Lower lobe of right lung (tissue), 2 donors: ENCODE measurements at places on chromosomes 5 and 9. TPM values are rescaled to one million over a fixed set of nuclear protein-coding genes. Genes with fewer than 3 reads are reported as not detected.

GRCh38 chr9:97349400-97349799 lies 41.9 kb downstream of the CCDC180 start:
- no peak for DNase-seq

- no peak for DNase-seq
Observed at GRCh38 chr9:14780251-14780650, 57.7 kb upstream of the CER1 start.

DNA sequence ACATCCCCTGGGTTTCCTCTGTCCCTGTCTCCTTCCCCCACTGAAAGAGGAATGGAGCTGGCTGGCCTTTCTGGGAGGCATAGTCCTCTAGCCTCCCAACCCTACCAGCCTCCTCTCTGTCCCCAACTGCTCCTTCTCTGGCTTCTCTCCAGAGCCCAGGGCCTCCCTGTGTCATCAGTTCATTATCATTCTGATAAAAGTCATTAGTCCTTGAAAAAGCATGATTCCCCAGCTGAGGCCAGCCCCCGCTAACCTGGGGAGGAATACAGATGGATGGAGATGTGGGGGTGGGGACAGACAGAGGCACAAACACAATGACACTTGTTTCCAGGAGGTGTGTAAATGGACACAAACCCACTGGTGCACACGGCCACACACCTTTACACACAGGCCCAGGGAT lies 73.6 kb upstream of the HSPA9 start:
- no peak for DNase-seq

DNA sequence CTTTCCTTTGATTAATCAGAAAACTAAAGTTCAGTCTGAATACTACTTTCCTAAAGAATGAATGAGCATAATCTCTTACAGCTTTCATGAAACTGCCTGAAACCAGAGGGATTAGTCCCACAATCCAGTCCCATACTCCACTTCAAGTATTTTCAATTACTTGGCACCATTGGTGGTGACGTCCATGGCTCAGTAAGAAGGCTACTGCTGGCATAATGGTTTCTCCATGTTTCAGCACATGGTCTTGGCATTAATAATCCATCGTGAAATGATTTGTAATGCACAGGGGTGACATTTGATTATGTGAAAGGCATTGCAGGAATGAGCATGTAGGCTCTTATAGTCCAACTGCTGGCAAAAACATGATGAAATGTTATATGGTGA lies 23.4 kb downstream of the LIX1 start:
- no peak for DNase-seq

GRCh38 chr5:96576876-96577275 lies 85.3 kb upstream of the CAST start:
- no peak for DNase-seq

DNA sequence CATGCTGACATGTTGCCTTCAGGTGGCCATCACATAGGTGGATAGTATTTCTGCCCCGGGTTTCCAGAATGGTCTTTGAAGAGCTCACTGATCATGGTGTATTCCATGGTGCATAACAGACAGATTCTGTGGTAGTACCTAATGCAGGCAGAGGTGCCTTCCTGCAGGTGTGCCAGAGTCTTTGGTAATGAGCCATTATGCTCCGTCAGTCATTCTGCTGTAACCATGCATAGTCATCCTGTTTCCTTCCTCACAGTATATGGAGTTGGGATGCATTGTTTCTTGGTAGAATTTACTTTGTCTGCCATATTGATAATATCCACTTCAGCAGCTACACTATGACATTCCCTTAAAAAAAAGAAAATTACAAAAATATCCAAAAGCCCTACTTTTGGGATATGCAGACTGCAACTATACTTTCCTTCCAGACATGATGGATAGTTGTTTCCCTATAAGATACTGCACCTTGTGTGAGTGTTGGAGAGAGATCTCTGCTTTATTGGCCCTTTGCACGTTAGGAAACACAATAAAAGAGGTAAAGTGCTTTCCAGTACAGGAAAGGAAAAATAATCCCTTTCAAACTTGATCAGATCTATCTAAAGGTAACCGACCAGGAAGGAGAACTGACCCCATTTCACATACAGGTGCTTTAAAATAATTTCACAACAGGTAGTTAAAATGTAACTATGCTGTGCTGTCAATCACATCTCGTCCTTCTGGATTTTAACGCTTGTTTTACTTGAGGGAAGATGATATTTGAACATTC lies 537.5 kb upstream of the WWC1 start:
- DNase-seq, result no peak

The PCDHB15 gene
- 2.8 TPM for total RNA-seq

The CAVIN4 gene
- 1.7 TPM for total RNA-seq

The BAAT gene
- not detected for total RNA-seq

DNA sequence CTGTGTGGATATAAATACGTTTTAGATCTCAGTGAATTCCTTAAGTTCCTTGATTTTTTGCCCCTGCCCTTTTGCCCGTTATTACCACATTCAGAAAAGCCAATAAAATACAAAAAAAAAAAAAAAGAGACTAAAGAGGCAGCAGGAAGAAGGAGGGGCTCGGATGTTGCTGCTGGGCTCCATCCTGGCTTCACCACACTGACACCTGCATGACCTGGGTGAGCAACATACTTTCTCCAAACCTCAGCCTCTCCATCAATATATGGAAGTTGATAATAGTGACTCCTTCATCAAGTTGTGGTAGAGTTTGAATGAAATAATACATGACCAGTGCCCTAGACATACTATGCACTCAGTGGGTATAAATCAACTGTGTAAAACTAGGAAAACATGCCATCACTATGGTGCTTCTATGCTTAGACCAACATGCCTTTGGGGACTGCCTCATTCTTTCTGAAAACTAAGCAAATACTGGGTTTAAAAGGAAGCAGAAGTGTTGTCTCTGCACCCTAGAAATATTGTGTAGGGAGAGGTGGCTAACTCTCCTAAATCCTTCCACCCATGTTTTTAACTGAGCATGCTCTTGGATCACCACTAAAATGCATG lies 243.0 kb downstream of the PIK3R1 start:
- no peak for DNase-seq

GRCh38 chr9:106376689-106377088 lies 486.3 kb upstream of the ZNF462 start:
- no peak for DNase-seq

- DNase-seq, result no peak
Observed at GRCh38 chr5:87311405-87312279, 44.0 kb downstream of the RASA1 start.

- DNase-seq, result no peak
Observed at GRCh38 chr5:160665460-160665859, 186.6 kb downstream of the ATP10B start.

GRCh38 chr5:6714226-6715041 lies 1.2 kb downstream of the TENT4A start:
- peak; percentile 65 for DNase-seq

GRCh38 chr5:50836356-50836755 lies 169.9 kb downstream of the PARP8 start:
- DNase-seq, result no peak

- DNase-seq, result no peak
Observed at GRCh38 chr5:74122175-74122574, 496.2 kb downstream of the ARHGEF28 start.

- DNase-seq, result peak; percentile 40
Observed at GRCh38 chr5:87499478-87500410, 87.0 kb upstream of the CCNH start.

GRCh38 chr5:95864944-95865504 lies 42.5 kb upstream of the GLRX start:
- DNase-seq, result no peak

The IL13 gene
- not detected for total RNA-seq

DNA sequence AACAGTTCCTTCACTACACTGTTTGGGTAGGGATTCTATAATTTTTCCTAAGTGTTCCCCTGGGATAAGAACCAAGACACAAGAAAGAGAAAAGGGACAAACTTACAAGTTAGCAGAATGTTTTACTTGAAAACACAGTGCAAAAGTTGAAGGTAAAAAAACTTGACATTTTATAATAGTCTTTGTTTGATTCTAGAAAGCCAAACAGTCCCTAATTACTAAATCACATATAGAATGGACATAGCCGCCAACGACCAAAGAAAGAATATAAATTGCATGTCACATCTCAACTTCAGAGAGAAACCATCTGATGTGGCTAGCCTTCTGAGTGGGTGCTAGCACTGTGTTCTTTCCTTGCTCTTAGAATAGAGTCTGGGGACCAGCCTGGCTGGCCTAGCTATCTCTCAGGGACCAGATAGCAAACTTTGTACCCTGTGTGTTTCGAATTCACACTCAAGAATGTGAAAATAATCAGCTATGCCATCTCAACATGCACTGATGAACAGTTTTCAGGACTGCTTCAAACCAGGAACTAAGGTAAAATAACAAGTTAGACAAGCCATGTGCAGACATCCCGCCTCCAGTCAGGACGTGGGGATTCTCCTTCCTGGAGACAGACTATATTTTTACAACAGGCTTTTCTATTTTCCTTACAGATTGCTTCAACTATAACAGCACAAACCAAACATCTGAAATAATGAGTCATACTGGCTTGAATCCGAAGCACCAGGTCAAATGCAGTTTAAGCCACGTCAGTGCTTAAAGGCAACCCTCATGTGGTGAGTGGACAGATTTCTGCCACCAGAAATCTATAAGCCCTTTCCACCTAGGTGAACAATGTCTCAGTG lies 53.7 kb downstream of the LHFPL2 start:
- no peak for DNase-seq

GRCh38 chr5:168995024-168995423 lies 305.9 kb downstream of the SLIT3 start:
- DNase-seq, result no peak

- DNase-seq, result no peak
Observed at GRCh38 chr5:93674138-93674537, 67.3 kb downstream of the POU5F2 start.

DNA sequence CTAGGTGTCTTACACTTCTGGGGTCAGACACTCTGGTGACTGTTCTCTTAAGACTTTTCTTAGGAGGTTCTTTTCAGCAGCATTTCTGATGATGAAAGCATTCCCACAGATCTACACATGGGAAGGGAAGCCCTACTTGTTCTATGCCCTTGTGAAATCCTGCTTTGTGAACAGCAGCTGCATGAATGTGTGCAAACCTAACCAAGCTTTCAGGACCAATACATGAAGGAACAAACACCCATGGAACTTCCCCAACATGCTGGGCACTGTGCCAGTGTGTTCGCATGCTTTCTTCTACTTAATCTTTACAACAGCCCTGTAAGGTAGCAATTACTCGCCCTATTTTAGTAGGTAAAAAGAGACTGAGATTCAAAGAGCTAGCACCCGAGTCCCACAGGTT lies 439.9 kb upstream of the KLF4 start:
- DNase-seq, result peak; percentile 74

- DNase-seq, result no peak
Observed at GRCh38 chr5:143177263-143177983, 226.1 kb downstream of the NR3C1 start.

- no peak for DNase-seq
Observed at GRCh38 chr5:123209502-123210027, 120.5 kb downstream of the PRDM6 start.

GRCh38 chr9:21965401-21965951 lies 28.7 kb downstream of the CDKN2A start:
- no peak for DNase-seq

- no peak for DNase-seq
Observed at GRCh38 chr9:78236551-78236910, 656 bp downstream of the CEP78 start.

The ACTBL2 gene
- total RNA-seq, result not detected

DNA sequence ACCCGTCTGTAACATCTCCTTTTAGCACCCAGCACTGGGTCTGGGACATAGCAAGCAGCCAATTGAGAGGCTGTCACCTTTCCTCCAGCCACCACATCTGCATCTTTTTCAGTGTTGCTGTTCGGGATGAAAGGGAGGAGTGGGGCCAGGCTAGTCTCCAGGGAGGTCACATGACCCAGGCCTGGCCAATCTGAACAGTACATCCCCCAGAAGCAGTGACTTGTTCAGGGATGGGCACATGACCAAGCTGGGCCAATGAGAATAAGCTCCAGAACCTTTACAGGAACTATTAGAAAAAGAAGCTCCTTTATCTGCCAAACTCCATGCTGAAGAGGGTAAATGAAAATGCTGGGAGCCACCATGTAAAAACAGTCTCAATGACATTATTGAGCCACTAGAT lies 359.0 kb downstream of the SLIT3 start:
- DNase-seq, result no peak

GRCh38 chr9:125551781-125552180 lies 155.2 kb downstream of the MAPKAP1 start:
- no peak for DNase-seq

DNA sequence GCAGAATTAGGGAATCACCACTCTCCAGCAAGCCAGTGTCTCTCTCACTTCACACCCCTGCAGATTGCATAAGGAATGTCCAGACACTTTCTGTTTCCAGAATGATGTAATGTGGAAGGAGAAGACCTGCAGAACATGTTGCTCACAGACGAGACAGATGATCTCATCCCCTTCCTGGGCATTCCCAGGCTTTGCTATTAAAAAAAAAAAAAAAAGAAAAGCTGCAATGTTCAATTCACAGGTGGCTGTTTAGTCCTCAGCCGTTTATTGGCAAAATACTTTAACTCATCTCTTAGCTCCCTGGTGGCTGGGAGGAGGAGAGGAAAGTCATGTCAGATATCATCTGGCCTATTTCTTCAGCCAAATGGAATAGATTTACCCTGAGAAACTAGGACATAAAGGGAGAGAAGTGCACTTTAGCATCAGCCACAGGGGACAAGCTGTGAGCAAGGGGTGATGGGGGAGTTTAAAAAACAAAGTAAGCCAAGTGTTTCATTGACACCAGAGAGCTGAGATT lies 95.9 kb upstream of the TNC start:
- no peak for DNase-seq

DNA sequence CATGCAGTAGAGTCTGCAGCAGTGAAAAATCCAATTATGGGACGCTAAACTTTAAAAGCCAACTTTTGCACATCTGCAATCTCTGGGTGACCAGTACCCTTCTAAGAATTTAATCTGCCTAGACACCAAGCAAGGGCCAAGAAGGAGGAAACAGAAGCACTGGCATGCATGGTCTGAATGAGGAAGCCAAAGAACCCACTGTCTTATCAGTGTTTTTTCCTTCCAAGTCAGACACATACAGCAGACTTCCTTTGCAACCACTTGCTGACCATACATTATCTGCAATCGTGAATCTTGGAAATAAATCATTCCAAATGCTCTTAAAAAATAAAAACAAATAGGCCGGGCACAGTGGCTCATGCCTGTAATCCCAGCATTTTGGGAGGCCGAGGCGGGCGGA lies 65.9 kb downstream of the DEPDC1B start:
- DNase-seq, result no peak

The DMRT3 gene
- total RNA-seq, result 0.24 TPM

- no peak for DNase-seq
Observed at GRCh38 chr9:91273853-91274552, 87.7 kb downstream of the AUH start.

GRCh38 chr5:157548513-157549282 lies 26.9 kb downstream of the ADAM19 start:
- no peak for DNase-seq

DNA sequence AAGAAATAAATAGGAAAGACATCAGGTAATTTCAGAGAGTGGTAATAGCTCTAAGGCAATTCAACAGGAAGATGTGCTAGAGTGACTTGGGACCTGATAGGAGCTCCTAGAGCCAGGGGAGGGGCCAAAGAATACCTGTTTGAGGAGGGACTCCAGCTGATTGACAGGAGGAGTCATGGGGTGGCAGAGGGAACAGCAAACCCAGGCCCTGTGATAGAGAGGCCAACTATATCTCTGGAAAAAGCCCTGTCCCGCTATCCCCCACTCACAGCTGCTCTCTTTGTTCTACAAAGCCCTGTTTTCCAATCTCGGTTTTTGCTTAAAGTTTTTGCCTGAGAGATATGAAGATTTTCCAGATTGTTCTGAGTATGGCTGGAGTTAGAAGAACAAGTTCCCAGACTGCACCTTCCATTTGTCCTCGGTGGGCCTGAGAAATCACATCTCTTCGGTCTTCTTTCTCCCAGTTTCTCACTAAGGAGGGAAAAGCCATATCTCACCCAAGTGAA lies 9.0 kb upstream of the NSD1 start:
- no peak for DNase-seq
